ENCODE measurements at places on chromosomes 16 and 17.
A peak's percentile ranks its signal among the peaks of the same experiment; 100 is the strongest.

DNA sequence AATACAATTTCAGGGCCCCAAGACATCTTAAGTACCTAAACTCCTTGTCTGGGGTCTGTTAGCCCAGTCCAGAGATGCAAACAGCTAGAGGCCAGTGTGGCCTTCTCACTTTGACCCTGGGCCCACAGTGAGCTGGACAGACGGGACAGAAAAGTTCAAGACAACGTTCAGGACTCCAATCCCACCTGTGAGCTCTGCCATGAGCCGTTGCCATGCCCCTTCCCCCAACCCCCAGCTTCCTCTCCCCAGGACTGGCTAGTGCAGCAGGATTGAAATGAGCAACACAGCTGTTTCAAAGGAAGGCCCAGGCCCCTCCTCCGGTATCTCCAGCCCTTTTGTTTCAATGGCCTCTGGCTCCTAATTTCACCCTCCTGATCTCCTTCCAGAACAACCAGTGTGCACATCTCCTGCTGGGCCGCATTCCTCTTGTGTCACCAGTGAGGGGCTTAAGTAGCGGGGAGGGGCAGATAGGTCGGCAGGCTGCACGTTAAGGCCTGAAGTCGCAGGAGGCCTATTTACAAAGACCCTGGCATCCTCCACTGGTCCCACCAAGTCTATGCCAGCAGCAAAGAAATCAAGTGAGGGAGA, 11.3 kb downstream of the AXIN2 start:
- DNase-seq, result no peak

- DNase-seq, result peak; percentile 73
Measured at GRCh38 chr16:75566758-75567255, 628 bp downstream of the GABARAPL2 start.

- DNase-seq, result no peak
Measured at GRCh38 chr17:1042486-1042885, 45.6 kb downstream of the TIMM22 start.

- DNase-seq, result no peak
Measured at GRCh38 chr16:991345-991744, 9.8 kb downstream of the SOX8 start.

DNA sequence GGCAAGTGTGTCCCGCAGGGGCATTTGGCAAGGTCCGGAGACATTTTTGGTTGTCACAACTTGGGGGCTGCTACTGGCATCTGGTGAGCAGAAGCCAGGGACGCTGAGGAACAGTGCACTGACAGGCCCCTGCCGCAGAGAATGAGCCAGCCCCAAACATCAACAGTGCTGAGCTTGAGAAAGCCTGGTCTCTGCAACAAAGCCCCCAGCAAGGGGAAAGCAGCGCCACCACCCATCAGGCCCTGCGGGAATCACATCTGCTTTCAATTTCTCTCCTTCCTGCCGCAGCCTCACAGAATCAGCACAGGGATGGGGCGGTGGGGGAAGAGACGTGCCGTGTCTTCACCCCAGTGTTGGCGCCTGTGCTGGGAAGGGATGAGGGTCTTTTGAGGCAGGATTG, 14.8 kb upstream of the PRPSAP1 start:
- DNase-seq, result no peak

GRCh38 chr17:64411999-64412771, 21.5 kb upstream of the PECAM1 start:
- no peak for DNase-seq

DNA sequence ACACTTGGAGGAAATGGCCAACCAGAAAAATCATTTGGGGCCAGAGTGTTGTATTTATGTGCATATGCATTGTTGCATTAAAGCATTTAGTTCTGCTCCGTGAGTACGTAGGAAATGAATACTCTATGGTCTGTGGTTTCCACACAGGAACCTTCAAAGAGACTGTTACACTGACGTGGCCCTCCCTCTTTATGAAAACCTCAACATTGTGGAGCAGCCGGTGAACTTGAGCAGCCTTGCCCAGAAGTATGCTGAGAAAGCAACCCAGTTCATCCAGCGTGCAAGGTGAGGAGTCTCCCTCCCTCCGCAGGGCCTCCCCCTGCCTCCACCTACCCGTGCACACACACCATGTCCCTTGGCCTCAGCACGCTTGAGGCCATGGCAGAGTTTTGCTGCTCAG, 65.2 kb downstream of the ARSG start:
- DNase-seq, result peak; percentile 80

GRCh38 chr17:38916771-38917170, 8.6 kb upstream of the LASP1NB start:
- peak; percentile 12 for DNase-seq

- DNase-seq, result no peak
Measured at GRCh38 chr16:910181-910580, 60.6 kb downstream of the LMF1 start.

DNA sequence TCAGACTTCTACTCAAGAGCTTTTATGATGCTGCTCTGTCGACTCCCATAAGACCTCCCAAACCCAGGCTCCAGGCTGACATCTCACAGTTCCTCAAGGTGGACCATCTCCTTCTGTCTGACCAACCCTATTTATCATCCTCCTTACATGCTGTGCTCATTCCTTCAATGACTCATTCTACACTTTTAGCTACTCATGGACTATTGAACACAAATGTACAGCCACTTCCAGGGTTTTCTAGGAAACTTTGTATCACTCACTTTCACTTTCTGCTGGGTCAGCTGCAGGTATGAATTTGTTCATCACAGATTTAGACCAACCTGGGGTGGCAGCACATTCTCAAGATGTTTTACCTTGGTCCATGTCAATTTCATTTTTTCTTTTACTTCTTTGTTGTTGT, 162.4 kb upstream of the FAM20A start:
- DNase-seq, result no peak

DNA sequence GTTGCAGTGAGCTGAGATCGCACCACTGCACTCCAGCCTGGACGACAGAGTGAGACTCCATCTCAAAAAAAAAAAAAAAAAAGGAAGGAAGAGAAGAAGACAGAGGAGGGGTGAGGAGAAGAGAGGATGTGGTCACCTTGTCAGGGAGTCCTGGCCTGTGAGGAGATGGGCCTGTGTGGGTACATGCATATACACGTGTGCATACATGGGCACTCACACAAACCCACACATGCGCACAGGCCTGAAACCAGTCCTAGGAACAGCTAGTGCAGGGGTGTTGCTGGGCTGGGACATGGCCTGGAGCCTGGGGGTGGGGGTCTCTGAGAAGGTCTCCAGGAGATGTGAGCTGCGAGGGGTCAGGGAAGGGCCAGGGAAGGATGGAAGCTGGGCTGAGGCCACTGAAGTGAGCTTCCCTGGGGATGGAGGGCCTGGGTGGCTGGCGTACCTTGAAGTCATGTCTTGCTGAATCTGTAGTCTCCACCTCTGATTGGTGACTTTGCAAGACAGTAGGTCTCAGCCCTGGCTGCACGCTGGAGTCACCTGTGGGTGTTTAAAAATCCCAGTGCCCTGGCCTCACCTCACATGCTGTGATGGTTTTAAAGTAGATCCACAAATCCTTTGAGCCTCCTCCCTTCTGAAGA, 72.4 kb downstream of the MRM1 start:
- peak; percentile 64 for DNase-seq

- no peak for DNase-seq
Measured at GRCh38 chr17:79798299-79799173, 1.7 kb upstream of the CBX8 start.

- no peak for DNase-seq
Measured at GRCh38 chr16:31022544-31023251, 10.7 kb upstream of the STX4 start.

DNA sequence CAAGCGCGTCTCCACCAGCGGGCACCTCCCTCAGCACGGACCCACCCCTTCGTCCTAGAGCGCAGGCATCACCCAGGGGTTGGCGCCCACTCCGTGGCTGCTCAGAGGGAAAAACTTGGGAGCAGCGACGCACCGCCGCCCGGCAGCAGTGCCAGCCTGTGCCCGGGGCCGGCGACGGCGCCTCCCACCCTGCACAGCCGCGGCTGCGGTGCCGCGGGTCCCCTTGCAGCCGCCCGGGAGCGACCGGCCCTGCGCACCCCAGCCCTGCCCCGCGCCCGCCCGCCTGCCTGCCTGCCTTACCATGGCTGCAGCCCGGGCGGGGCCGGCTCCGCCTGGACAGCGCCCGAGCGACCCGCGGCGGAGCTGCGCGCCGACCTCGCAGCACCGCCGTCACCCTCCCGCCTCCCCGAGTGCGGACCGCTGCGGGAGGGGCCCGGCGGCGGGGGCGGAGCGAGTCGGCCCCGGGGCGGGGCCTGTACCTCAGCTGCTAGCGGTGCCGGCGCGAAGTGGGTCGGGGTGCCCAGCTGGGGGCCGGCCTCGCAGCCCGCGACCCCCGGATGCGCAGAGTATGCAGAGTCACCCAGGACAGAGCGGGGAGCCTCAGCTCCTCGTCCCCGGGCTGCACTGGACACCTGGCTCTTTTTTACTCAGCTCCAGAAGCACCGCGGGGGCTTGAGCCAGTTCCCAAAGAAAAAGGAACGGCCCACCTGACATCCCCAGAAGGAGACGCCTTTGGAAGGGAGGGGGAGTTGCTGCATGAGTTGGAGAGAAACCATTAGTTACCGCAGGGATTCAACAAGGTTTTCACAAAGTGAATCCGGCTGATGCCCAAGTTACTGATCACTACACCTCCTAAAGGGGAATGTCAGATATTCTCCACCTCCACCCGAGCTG, 17.5 kb upstream of the MTMR4 start:
- peak; percentile 88 for DNase-seq

- DNase-seq, result peak; percentile 81
Measured at GRCh38 chr17:2087597-2088211, 32.8 kb downstream of the HIC1 start.

- no peak for DNase-seq
Measured at GRCh38 chr16:56414366-56414765, 11.0 kb downstream of the AMFR start.

- no peak for DNase-seq
Measured at GRCh38 chr16:60405286-60405685, 1631.0 kb downstream of the CDH8 start.

DNA sequence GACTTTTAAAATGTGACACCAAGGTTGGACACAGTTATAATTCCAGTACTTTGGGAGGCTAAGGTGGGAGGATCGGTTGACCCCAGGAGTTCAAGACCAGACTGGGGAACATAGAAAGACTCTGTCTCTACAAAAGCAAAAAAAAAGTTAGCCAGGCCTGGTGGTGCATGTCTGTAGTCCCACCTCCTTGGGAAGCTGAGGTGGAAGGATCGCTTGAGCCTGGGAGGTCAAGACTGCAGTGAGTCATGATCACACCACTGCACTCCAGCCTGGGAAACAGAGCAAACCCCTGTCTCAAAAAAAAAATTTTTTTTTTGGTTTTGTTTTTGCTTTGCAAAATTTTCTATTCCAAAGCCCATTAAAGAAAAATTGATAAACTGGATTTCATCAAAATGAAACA, 281.4 kb downstream of the BCAS3 start:
- DNase-seq, result no peak

DNA sequence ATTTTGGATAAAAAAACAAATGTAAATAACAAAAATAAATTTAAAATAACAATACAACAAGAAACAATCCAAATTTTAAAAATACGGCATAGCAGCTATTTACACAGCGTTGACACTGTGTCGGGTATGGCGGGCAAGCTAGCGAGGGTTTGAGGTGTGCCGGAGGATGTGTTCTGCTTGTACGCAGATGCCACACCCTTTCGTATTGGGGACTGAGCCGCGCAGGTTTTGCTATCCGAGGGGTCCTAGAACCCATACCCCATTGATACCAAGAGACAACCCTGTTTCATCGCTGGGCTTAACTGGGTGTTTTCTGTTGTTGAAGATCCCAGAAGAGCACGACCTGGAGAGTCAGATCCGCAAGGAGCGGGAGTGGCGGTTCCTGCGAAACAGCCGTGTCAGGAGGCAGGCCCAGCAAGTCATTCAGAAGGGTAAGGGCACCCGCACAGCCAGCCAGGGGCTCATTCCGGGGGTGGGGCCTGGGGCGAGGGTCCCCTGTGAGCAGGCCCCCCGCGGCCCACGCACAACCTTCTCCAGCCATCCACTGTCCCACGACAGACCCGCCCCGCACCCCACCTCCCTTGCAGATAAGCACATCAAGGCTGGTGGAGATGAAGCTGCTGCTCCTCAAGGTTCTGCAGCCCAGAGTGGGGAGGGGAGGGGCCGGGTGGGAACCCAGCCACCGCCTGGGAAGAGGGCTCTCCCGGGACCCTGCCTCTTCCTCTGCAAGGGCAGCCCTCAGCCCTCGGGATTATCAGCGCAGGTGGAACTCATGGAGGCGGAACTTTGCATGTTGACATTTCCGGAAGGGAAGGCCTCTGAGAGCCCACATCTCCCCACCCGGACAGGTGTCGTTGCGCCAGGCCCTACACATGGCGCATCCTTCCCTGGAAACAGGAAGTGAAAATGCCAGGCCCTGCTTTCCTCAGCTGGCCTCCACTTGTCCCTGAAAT, 51.2 kb upstream of the CHMP6 start:
- DNase-seq, result no peak

- DNase-seq, result no peak
Measured at GRCh38 chr17:82754297-82755208, 2.7 kb downstream of the TBCD start.

- DNase-seq, result no peak
Measured at GRCh38 chr16:5062051-5062450, 3.7 kb downstream of the C16orf89 start.

- DNase-seq, result peak; percentile 75
Measured at GRCh38 chr16:57999366-57999970, 1.0 kb downstream of the ZNF319 start.
